ENCODE measurements at places on chromosomes 12 and 14.
A peak's percentile ranks its signal among the peaks of the same experiment; 100 is the strongest.

- DNase-seq, result no peak
Measured at GRCh38 chr12:57868851-57869268, 22.3 kb upstream of the CTDSP2 start.

GRCh38 chr12:45224311-45224710, 8.4 kb downstream of the ANO6 start:
- DNase-seq, result no peak

DNA sequence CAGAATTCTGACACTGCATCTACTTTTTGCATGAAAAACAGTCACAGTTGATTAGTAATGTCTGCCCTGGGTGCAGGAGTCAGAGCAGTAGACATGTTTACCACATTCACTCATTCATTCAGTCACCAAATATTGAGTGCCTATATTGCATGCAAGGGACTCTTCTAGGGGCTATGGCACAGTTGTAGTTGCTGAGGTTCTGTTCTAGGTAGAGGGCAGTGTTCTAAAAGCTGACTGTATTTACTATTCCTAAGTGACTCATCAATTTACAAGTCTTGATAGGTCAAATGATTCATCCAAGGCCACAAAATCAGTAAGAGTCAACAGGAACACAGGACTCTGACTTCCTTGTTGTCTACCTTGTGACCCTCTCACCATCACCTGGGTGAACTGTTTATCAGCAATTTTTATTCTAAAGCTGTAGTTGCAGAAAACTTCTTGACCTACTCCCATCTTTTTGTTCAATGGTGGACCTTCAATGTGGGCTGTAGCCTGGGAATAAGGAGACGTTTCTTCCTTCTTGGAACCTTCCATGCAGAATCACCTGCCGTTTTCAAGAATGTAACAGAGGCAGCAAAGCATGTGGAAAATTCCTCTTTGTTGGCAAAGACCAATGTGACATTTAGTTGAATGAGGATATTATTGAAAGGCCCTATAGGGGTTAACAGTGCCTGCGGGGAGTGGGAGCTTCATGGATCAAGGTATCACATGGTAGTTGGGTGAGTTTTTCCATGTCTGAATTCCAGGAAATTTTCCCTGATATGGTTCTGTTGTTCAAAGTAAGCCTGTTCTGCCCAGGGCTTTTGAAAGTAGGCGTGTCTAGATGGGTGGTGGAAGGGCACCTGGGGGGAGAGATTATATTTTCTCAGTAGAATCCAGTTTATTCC, 223.2 kb downstream of the KTN1 start:
- peak; percentile 37 for DNase-seq

- no peak for DNase-seq
Measured at GRCh38 chr12:130571089-130571488, 145.0 kb downstream of the RIMBP2 start.

- DNase-seq, result no peak
Measured at GRCh38 chr12:66190519-66191370, 1.7 kb downstream of the IRAK3 start.

DNA sequence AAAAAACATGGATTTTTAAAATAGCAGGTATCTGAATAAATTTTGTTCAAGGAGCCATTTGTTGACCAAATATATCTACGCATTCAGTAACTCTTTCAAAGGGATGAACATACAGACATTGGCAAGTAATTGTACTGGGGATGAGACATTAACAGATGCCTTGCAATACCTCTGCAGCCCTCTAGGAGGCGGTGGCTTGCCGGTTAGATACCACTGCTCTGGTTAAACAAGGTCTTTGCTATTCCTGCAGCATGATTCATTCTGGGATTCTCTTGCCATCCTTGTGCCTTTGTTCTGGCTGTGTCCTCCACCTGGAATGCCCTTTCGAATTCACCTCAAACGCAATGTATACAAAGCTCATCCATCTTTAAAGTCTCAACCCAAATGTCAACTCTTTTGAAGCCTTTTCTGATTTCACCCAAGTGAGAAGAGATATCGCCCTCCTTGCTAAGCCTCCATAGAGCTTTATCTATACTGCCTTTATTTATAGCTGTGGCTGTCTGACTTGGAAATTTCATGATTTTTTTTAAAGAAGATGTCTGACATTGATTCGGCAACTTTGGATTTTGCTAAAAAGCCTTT, 131.0 kb upstream of the SRRM4 start:
- peak; percentile 53 for DNase-seq

- DNase-seq, result no peak
Measured at GRCh38 chr12:107600581-107601144, 84.9 kb upstream of the PWP1 start.

DNA sequence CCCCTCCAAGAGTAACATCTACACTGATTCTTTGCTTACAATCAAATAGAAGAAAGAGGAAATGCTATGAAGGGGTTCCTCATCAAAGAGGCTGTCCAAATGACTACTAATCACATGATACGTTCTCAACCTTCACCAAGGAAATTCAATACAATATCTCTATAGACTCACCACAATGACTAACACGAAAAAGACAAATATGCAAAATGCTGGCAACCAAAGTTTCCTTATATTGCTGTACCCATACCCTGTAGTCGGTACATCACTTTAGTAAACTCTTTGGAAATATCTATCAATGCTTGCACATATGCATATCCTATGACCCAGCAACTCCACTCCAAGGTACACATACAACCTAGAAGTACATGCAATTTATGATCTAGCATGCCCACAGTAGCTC, 1296.6 kb downstream of the AACS start:
- no peak for DNase-seq

DNA sequence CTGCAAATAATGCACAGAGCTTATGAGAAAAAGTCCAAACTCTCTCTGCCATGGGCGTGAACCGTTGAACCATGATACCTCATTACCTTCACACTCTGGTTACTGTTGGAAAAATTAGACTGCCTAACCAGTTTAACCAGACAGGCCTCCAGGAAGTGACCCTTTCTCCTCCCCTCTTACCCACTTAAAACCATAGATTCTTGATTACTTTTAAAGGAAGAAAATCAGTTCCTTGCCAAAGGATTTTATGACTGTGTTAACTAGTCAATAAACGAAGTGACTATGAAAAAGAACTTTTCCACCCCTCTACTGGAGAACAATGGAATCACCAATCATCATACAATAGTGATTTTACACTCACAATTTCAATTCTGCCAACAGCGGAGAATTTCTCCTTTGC, 254.0 kb upstream of the ATP2B1 start:
- peak; percentile 22 for DNase-seq

- no peak for DNase-seq
Measured at GRCh38 chr14:69208666-69209065, 17.4 kb downstream of the EXD2 start.

GRCh38 chr12:93039930-93040329, 110.8 kb upstream of the EEA1 start:
- no peak for DNase-seq

GRCh38 chr14:105335735-105336476, 21.4 kb downstream of the PACS2 start:
- DNase-seq, result no peak

DNA sequence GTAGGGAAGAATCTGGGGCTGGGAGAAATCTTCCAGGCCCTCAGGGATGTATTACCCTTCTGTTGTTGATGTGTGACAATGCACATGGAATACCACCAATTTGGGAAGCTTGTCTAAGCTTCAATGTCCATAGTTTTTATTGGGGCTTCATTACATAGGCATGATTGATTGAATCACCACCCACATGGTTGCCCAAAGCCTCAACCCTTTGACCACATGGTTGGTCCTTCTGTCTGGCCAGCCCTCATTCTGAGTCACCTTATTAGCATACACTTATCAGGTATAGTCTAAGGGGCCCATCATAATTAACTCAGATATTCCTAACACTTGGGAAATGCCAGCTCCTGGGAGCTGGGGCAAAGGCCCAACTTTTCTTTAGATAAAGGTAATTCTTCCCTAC, 93.3 kb downstream of the AKAP6 start:
- DNase-seq, result no peak

DNA sequence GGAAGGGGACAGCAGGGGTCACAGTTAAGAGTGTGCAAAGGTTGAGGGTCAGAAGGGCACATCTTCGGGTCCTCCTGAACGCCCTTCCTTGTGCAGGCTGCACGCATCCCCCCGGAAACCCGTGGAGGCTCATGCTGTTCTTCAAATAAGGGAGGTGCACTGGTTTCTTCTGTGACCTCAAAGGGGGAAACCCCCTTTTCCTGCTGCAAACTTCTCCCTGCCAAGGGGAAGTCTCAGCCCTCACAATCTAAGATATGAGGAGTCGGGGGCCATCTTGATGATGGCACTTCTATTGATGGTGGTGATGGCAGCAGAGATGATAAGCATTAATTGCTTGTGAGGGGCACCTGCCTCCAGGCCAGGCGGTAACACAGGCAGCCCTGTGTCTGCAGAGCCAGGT, 40.0 kb downstream of the ISCA2 start:
- DNase-seq, result no peak

- DNase-seq, result no peak
Measured at GRCh38 chr12:109554761-109555160, 18.5 kb downstream of the MMAB start.

DNA sequence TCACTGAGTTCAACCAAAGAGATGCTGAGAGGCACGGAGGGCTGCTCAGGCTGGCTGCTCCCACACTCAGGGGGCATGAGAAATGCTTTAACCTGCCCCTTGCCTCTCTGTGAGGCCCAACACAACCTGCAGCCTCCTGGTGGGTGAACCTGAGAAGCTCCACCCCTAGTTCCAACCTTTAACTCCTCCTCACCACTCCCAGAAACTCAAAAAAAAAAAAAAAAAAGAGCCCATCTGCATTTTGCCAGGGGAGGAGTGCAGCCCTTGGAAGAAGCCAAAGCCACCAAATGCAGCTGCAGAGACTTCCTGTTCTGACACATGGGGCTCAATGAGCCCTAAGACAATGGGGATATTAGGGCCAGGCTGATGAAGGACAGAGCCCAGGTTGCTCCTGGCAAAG, 8.9 kb downstream of the KRT4 start:
- no peak for DNase-seq

GRCh38 chr14:85991156-85991555, 461.2 kb downstream of the FLRT2 start:
- DNase-seq, result no peak

DNA sequence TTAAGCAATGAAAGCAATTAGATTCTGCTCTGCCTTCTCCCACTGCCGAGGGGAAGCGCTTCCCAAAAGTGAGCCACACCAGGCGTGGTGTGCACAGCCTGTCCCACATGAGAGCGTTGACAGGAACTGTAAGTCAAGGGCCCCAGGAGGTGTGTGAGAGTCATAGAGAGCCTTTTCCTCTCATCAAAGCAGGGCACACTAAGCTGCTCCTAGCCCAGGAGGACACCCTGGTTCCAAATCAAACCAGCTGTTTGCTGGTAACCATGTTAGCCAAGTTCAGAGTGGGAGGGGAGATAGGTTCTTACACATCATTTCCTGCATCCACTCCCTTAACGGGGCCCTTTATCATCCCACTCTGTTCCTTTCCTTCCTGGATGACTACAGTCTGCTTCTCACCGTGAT, 98.3 kb downstream of the SPTSSA start:
- DNase-seq, result no peak

- no peak for DNase-seq
Measured at GRCh38 chr12:120283318-120283717, 8.4 kb downstream of the RNU4-2 start.

GRCh38 chr12:102756530-102756929, 160.5 kb downstream of the PAH start:
- no peak for DNase-seq

Measured in ACHN (cell line).